Activated CD8-positive, alpha-beta memory T cell treated with anti-CD3 and anti-CD28 coated beads for 36 hours (primary cell): ENCODE measurements at places on chromosomes 12 and 14. TPM values are rescaled to one million over a fixed set of nuclear protein-coding genes. Genes with fewer than 3 reads are reported as not detected.

Gene LMNTD1
- total RNA-seq, result not detected

Gene SENP1
- total RNA-seq, result 48.3 TPM

Gene SLC25A47
- total RNA-seq, result not detected

Gene PPP1R1A
- total RNA-seq, result not detected

Gene OLR1
- total RNA-seq, result not detected

Gene GLT8D2
- total RNA-seq, result 0.13 TPM

Gene TNFAIP2
- 1.1 TPM for total RNA-seq

Gene SLC4A8
- total RNA-seq, result 2.8 TPM

Gene LRP1-AS
- not detected for total RNA-seq

Gene CLEC6A
- total RNA-seq, result not detected

Gene CLEC4A
- 0.84 TPM for total RNA-seq

Gene KRT6C
- not detected for total RNA-seq

Gene IFI27
- 1.1 TPM for total RNA-seq

Gene ADSS1
- total RNA-seq, result 1.7 TPM

Gene BEGAIN
- total RNA-seq, result 3.7 TPM

Gene GUCY2C
- total RNA-seq, result not detected

Gene CMA1
- not detected for total RNA-seq

Gene IRAK3
- 0.25 TPM for total RNA-seq

Gene PZP
- not detected for total RNA-seq

Gene C12orf56
- not detected for total RNA-seq

Gene ABCC9
- not detected for total RNA-seq

Gene TMPO
- total RNA-seq, result 268 TPM

Gene KRT71
- not detected for total RNA-seq

Gene GNB3
- total RNA-seq, result 0.63 TPM

Gene IL23A
- total RNA-seq, result 45.9 TPM

Gene TMPRSS12
- not detected for total RNA-seq

Gene ETFRF1
- total RNA-seq, result 12.9 TPM

Gene FOXM1
- total RNA-seq, result 75.9 TPM

Gene FSCB
- not detected for total RNA-seq

Gene MSI1
- 0.17 TPM for total RNA-seq

Gene ESRRB
- total RNA-seq, result not detected

Gene PARPBP
- total RNA-seq, result 21.9 TPM

Gene LRRC9
- not detected for total RNA-seq

Gene CDCA3
- 50.0 TPM for total RNA-seq

Gene BMAL2
- total RNA-seq, result 18.1 TPM

Gene FAM181A
- total RNA-seq, result not detected

Gene FAM161B
- 1.2 TPM for total RNA-seq

Gene NAB2
- total RNA-seq, result 52.1 TPM
